Aorta (tissue), 5 donors: ENCODE measurements at places on chromosomes 4 and X.

DNA sequence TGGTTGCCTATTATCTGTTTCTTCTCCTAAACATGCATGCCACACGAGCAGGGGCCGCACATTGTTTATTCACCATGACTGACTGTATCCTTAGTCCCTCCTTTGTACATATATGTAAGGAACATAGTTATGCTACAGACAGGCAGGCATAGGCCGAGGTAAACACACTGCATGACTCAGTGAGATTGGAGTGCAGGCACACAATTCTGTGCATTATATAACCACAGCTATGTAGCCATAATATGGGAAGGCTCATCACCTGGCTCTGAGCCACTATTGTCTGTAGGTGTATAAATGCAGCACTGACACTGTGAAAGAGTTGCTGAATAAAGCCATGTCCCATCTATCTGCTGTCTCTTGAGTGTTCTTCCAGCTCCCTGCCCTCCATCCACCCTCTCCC is 431.6 kb downstream of the IDS start:
- DNase-seq: no peak

- no peak for DNase-seq
Measured at GRCh38 chrX:37860721-37861120, 13.3 kb upstream of the DYNLT3 start.

- DNase-seq: no peak
Measured at GRCh38 chr4:5742968-5743367, 32.0 kb downstream of the EVC start.

DNA sequence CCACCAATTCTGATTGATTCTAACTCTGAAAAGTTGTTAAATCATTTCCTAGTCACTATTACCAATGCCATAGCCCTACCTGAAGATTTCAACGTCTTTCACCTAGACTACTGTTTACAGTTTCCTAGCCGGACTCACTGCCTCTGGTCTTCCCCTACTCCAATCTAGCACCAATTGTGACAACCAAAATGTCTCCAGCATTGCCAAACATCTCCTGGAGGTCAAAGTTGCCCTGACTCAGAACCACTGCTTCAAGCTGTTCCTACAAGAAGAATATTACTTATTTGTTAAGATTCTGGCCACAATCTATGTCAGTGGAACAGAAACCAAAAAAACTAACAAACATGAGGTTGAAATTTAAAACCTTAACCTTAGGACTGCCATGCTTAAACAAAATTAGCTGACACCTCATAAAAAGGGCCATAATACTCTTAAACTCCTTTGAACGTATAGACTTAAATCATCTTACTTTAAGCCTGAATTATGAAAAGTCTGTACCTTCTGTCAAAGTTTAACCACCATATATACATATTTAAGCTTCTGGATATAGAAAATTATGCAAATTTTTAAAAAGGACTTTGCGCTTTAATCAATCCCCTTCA is 2.1 kb downstream of the PDS5A start:
- DNase-seq: no peak

- DNase-seq: no peak
Measured at GRCh38 chr4:159777689-159778088, 674.8 kb downstream of the RAPGEF2 start.

DNA sequence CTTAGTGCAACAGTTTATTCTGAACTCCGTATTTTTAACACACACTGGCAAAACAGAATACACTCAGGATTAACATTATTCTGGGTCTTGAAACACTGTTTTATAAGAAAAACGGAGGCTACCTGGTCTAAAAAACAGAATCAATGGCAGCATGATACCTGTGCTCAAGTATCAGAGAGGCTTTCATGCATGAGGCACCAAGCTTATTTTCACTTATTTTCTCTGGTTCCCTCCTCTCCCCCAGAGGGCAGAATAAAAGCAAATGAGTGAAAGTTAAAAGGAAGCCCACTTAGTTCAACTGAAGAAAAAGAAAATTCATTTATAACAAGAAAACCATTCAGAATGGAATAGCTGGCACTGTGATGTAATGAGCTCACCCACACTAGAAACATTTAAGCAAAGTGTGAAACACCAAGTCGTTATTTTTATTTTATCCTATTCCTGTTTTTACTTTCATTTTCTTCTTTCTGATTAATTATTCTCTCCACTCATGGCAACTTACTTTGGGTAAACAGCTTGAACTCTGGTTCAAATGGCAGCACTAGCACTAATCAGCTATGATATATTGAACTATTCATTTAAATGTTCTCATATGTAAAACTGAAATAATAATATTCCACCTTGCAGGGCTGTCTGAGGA is 211.8 kb downstream of the PPP3CA start:
- DNase-seq: no peak

GRCh38 chr4:110622841-110623717 is at the start of gene PITX2:
Gene PITX2, minus strand, starts transcription at chr4:110623077. Its CDS starts 617 bp downstream, at chr4:110622460.
- peak; percentile 86 for DNase-seq

DNA sequence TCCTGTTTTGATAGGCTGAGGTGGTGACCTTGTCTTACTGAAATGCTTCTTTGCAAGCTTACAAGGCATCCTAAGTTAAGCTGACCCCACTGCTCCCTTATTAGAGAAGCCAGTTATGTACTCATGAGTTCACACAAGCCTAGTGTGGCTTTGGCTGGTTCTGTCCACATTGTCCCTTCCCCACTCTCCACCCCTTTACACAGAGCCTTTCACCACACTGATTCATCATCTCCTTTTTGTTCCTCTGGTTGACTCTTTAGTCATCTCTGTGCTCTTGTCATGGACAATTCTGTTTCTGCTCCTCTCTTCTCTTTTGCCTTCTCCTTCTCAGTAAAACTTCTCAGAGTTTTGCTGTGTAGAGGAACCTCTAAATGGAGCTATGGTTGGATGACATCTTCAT is 4.9 kb downstream of the CHRNA9 start:
- DNase-seq: no peak

- DNase-seq: no peak
Measured at GRCh38 chr4:5488413-5488812, 219.9 kb downstream of the EVC2 start.

GRCh38 chrX:141469469-141469868 is 115.1 kb downstream of the SPANXA1 start:
- DNase-seq: no peak

DNA sequence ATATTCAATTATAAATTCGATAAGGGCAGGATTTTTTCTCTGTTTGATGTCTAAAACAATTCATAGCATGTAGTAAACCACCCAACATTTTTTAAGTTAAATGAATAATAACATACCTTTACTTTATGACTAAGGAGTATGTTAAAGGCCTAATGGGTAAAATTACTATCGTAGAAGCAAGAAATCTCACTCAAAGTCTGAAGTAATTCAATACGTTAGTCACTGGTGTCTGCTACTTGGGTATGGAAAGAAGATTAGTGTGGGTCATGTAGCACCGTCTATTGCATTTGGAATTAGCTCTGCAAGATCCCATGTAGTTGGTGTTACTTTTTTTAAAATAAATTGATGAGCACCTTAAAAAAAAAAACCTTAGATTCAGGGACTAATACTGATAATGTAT is 374.5 kb downstream of the GRID2 start:
- no peak for DNase-seq

DNA sequence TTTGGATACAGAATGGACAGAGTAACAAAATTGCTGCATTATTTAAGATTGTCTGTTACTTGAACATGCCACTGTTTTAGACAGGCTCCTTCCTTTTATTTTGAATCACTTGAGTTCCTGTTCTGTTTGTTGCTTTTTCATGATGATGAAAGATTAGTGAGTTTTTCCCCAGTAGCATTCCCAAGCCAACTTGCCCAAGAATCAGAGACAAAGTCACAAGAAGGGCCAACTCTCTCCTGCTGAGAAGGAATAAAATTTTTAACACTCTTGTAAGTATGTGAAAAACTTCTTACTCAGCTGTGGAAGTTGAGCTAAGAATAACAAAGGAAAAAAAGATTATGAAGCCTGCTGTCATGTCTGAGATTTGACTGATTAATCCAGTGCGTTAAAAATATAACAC is 104.2 kb downstream of the KLHL8 start:
- no peak for DNase-seq
